ENCODE measurements at places on chromosomes 12 and 14.

- no peak for DNase-seq
These were observed 28.9 kb upstream of the GARIN6 start for GRCh38 chr12:99618657-99619056.

GRCh38 chr12:52026263-52026662 is 19.5 kb downstream of the TAMALIN start:
- no peak for DNase-seq

DNA sequence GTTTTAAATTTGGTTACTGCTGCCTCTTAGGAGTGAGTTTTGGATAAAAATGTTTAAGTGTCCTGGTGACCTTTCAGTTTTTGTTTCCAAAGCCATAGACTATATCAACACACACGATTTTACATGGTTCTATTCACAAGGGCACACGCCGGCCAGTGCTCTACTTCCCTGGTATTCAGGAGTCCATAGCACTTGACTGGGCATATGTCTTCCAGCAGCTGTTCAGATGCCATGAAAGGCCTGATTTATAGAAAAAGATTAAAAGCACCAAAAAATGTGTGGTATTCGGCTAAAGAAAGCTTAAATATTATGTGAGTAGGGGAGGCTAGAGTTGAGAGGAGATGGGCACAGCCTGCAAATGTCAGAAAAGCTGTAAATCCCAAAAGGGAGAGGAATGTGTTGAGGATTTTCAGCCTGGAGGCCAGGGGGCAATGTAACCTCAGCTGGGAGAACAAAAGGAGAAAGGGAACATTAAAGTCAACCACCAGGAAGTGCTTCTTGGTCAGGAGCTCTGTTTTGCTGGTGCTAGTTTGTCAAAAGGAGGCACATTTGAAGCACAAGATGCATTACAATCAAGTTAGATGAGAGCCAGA is 478.4 kb downstream of the RAD51B start:
- DNase-seq: no peak

- DNase-seq: no peak
These were observed 201.7 kb upstream of the PLXNC1 start for GRCh38 chr12:93946542-93947150.

DNA sequence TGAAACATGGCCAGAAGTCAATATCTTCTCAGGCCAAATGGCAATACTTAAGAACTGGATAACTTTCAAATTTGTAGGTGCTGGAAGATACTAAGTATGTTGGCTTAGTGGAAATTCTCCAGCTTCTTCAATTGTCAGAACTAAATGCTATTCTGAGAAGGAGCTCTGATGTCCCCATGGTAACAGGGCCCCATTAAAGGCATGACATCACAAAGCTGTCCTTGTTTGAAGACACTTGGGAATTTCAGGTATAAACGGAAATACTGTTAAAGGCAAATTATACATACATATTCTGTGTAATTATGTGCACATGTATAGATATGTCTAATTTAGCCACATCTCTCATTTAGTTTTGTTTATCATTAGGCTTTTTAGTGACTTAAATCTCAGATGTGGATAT is 210.0 kb upstream of the SEL1L start:
- DNase-seq: no peak

- no peak for DNase-seq
These were observed 71.9 kb upstream of the TCL1B start for GRCh38 chr14:95614349-95614748.

- no peak for DNase-seq
These were observed 74.4 kb downstream of the ALG10B start for GRCh38 chr12:38391007-38391406.
